ENCODE measurements at places on chromosomes 5 and 9.
A peak's percentile ranks its signal among the peaks of the same experiment; 100 is the strongest.

DNA sequence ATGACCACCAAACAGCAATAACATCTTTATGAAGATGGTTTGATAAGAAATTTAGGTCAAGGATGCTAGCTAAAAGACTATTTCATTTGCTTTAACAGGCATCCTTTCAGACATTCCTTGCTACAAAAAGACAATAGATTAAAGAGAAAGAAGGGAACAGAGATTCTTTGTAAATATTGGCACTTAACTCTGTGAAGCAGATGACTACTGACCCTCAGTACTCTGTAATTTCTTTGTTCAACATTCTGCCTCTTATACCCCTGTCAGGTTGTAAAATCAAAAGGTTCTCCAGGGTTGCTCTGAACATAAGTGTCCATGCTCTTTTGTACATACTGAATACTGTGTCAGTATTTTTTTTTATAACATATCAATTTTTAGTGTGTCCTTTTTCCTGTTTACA is 610.6 kb upstream of the GRAMD2B start:
- no peak for DNase-seq

GRCh38 chr9:127814619-127815511 is 12.2 kb downstream of the FPGS start:
- no peak for DNase-seq

GRCh38 chr5:72252574-72253155 is 67.4 kb downstream of the MRPS27 start:
- DNase-seq, result no peak

DNA sequence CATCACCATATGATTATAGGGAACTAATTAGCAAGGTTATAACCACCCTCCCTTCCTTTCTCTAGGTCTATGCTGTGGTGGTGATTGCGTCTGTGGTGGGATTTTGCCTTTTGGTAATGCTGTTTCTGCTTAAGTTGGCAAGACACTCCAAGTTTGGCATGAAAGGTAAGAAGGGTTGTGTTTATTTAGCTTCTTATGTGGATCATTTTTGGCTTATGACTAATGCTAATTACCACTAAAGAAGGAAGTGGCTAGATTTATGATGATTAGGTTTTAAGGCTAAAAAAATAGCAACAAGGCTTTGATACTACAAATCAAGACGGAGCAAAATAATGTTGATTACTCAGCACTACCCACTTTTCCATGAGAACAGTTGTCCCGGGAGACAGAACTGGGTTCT is 82.4 kb downstream of the NTRK2 start:
- peak; percentile 10 for DNase-seq

- no peak for DNase-seq
Measured at GRCh38 chr9:84368601-84369000, 28.0 kb upstream of the SLC28A3 start.

All from CD4-positive, alpha-beta T cell treated with Interleukin-17A for 1 hour (primary cell).